Bronchial epithelial cell (primary cell): ENCODE measurements at places on chromosomes 7 and 10. TPM values are rescaled to one million over a fixed set of nuclear protein-coding genes. Genes with fewer than 3 reads are reported as not detected.

Gene MYPN
- total RNA-seq = not detected in 2 replicates

Gene SNCG
- total RNA-seq = 22.3 and 25.5 TPM in 2 replicates

Gene ANKRD61
- total RNA-seq = 0.26 TPM in 1 of 2 replicates, not detected in the other

Gene ANKRD1
- under 0.01 TPM in 1 of 2 replicates, not detected in the other for total RNA-seq
